Activated T-helper 1 cell treated with anti-CD3 and anti-CD28 coated beads, Interleukin-12 subunit alpha, Interleukin-12 subunit beta, Interleukin-2, Interleukin-4 antibody, amounts not matched to agents 30 ng/mL and 10 ng/mL and 1 ng/mL, durations not matched to agents 14 hours and 24 hours and 36 hours (primary cell): ENCODE measurements at places on chromosomes 11 and 22.

DNA sequence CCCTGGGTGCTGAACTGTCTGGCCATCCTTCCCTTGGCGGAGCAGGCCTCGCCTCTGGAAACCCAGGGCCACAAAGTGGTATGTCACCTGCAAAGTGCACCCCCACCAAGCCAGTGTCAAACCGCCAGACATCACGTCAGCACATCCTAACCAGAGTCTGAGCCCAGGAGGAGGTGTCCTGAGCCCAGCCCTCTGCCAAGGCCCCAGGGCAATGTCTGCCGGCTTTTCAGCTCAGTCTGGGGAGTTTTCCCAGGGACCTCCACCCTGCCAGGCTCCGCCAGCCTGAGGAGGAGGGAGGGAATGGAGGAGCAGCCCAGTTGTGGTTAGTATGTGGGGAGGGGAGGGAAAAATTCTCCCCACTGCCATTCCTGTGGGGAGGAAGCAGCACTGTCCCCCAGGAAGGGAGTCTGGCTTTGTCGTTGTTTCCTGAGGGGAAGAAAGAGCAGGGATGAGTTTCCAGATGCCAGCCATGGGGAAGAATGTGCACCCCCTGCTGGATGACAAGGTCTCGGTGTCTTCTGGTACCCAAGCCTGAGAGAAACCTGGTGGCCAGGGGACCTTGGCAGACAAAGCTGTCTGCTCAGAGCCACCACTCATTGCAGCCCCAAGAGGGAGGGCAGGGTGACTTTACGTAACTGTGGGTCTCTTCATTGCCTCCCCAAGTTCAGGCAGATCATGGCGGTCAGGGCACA is 81.4 kb upstream of the CD82 start:
- DNase-seq = no peak

- DNase-seq = no peak
Observed at GRCh38 chr11:85472953-85473352, 154.2 kb downstream of the DLG2 start.

DNA sequence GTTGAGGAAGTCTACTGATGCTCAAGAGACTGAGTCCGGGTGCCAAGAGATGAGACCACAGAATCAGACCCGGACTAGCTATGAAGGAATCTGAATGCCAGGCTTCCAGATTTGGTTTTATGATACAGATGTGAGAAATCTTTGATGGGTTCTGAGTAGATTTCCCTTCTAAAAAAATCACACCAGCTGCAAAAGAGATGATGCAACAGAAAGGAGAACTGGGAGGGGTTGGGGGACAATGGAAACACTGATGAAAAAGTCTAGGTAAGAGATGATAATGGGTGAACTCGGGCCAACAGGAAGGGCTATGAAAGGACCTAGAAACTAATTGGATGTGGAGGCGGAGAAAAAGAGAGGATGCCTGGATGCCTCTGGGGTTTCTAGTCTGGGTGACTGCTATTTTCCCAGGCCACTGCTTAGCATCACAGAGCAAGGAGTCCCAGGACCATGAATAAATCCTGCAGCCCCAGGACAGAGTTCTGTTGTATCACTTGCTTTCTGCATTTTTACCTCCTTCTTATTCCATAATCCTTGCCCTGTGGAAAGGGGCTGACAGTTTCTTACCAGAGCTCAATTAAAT is 115.4 kb upstream of the SEZ6L start:
- DNase-seq = no peak

GRCh38 chr11:112216561-112217105 is 9.6 kb upstream of the PTS start:
- no peak for DNase-seq

- no peak for DNase-seq
Observed at GRCh38 chr11:69791276-69792180, 16.4 kb upstream of the FGF4 start.

GRCh38 chr22:36776722-36777121 is 803 bp upstream of the IFT27 start:
- no peak for DNase-seq

GRCh38 chr11:72080326-72081183 is at the start of the genes LRRC51 and NUMA1:
TSS of gene LRRC51 (plus strand) at chr11:72080850. CDS start at chr11:72089084, 8,234 bp downstream.
TSS of gene NUMA1 (minus strand) at chr11:72080542. CDS start at chr11:72035943, 44,599 bp downstream.
- peak; percentile 99 for DNase-seq

- DNase-seq = peak; percentile 74
Observed at GRCh38 chr11:57711414-57712255, at the start of gene MED19. TSS of gene MED19 (minus strand) at chr11:57712215. CDS start at chr11:57712179, 36 bp downstream.

DNA sequence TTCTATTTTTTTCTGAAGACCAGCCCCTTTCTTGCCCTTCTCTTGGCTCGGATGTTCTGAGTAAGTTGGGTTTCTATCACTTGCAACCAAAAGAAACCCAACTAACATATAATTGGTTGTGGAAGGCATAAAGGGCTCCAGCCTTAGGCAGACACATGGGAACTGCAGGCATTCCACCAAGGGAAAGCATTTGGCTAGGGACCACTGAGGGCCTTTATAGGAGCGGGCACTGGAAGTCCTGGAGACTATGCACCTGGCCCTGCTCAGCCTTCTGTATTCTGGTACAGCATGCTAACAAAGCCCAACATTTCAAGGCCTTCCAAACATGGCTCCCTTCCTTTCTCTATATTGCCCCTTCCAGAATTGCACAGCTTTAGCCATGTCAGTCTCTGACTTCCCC is 17.6 kb upstream of the LMO1 start:
- no peak for DNase-seq

- DNase-seq = peak; percentile 48
Observed at GRCh38 chr22:40525250-40525884, 111.2 kb downstream of the MRTFA start.

DNA sequence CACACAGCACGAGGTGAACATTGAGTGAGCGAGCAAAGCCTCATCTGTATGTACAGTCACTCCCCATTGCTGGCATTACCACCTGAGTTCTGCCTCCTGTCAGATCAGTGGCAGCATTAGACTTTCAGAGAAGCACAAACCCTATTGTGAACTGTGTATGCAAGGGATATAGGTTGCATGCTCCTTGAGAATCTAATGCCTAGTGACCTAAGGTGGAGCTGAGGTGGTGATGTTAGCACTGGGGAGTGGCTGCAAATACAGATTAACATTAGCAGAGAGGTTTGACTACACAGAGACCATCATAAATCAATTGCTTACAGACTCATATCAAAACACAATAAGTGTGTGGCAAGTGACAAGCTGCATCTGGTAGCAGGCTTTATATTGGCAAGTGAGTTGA is 262.5 kb upstream of the ANO5 start:
- no peak for DNase-seq

GRCh38 chr11:67356864-67357561 is 3.7 kb upstream of the POLD4 start:
- DNase-seq = peak; percentile 66

DNA sequence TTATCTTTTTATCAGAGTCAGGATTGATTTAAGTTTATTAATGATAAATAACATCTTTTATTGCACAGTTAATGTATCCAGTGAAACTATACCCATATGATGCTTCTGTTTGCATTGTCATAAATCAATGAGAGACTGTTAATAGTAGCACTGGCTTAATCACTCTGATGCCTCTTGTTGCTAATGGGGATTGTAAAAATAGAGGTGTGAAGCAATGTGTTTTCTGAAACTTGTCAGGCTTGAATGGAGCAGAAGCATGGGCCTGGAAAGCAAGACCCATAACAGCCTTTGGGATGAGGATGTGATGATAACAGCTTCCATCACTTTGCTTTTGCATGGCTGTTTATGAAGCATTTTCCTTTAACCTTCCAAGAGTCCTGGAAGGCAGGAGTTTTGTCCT is 319.7 kb downstream of the DDX10 start:
- no peak for DNase-seq

DNA sequence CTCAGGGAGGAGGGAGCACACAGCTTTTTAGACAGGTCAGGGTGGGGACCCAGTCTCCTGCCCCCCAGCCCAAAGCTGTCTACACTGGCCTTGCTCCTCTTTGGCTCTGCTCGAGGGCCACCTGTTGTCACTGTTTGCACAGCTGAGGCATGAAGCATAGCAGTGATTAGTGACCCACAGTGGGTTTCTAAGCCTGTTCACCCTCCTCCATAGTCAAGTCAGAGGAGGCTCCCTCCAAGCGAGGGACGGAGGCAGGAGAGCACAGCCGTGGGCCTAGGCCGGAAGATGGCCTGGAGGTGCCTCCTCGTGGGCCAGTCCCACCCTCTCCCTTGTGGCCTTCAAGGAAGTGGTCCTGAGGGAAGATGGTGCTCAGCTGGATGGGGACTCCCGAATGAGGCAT is 241.1 kb downstream of the GRIK4 start:
- DNase-seq = no peak

- no peak for DNase-seq
Observed at GRCh38 chr11:83088965-83089364, 17.3 kb upstream of the RAB30 start.

- no peak for DNase-seq
Observed at GRCh38 chr22:46067159-46068111, 82.9 kb upstream of the PPARA start.

GRCh38 chr11:127073621-127074020 is 73.1 kb upstream of the KIRREL3 start:
- DNase-seq = no peak

DNA sequence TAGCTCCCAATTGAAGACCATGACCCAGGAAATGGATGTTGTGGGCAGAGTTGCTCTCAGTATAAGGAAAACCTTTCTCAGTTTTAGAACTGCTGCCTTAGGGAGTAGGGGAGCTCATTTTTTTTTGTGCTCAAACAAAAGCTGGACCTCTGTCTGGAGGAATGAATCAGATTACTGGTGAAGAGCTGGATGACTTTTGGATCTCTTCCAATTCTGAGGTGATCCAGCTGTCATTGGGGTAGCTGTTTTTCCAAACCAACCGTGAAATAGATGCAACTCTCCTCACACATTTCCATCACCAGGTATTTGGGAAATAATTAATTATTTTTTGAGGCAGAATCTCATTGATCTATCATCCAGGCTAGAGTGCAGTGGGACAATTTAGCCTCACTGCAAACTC is 251.3 kb upstream of the PLET1 start:
- DNase-seq = no peak

DNA sequence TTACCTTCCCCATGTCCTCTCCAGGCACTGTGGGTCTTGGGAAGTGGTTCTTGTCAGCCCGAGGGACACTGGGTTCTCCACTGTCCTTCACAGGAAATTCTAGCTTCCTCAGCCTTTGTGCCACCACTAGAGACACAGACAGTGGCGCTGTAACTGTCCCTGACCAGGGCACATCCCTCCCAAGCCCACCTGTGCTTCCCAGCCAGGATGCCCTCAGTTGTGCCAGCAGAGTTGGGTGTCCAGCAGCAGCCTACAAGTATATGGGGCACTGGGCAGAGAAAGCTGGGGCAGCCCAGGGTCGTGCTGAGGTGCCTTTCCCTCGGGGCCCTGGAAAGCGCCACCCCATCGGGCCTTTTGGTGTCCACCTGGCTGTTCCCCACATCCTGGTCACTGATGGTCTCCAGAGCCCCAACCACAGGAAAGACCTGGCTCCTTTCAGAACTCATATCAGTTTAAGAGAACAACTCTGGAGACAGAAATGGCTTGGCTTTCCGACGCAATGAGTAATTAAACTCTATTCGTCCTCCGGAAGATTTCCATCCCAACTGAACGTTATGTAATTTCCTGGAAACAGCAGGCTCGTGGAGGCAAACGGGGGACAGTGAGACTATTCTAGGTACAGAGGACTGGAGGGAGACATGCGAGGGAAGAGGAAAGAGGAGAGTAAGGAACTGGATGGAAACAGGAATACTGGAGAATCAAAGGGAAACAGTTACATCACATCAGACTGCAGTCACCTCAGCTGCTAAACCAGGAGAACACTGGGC is 28.6 kb downstream of the PPP2R1B start:
- no peak for DNase-seq

- DNase-seq = no peak
Observed at GRCh38 chr11:123681030-123681429, 26.6 kb upstream of the SCN3B start.

DNA sequence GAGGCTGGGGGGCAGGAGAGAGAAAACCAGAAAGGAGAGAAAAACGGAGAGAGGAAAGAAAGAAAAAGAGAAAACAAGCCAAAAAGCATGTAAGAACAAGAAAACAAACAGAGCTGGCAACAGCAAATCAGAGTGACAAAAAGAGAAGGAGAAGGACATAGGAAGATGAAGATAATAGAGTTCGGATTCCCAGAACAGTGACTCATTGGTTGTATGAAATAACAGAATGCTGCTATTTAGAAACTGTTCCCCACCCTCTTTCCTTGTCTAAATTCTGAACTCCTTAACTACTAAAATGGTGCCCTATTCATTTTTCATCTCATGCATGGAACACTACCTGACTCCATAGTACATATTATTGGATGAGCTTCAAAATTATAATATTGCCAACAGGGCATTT is 317.4 kb downstream of the C11orf87 start:
- DNase-seq = no peak

GRCh38 chr11:10932976-10933375 is 75.1 kb upstream of the ZBED5 start:
- no peak for DNase-seq

DNA sequence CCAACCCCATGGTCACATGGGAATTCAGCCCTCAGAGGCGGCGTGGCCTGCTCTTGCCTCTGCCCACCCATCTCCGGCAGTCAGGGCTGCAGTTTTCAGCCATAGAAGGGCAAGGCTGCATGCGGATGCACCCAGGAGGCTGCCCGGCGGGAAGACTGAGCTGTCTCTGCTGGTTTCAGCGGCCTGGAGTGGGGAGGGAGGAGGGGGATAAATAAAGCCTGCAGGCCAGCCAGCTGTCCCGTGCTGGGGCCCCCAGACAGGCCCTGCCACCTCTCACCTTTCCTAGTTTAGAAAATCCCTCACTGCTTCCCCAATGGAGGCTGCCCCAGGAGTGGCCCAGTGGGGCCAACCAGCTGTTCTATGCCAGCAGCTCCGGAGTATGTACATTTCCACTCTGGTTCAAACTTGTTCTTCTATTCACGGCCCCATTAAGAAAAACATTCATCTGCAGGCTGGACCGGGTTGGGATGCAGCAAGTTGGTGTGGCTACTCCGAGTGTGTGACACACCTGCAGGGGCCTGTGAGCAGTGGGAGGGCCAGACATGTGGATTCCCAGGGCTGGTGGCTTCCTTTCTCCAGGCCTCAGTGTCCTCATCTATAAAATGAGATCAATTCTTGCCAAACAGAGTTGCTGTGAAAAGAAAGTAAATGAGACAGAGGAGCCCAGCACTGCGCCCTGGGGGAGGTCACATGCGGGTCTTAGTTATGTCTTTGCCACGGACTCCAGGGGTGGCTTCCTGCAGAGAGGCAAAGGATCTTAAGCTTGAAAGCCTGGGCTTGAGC is 5.0 kb downstream of the MICALL1 start:
- no peak for DNase-seq

DNA sequence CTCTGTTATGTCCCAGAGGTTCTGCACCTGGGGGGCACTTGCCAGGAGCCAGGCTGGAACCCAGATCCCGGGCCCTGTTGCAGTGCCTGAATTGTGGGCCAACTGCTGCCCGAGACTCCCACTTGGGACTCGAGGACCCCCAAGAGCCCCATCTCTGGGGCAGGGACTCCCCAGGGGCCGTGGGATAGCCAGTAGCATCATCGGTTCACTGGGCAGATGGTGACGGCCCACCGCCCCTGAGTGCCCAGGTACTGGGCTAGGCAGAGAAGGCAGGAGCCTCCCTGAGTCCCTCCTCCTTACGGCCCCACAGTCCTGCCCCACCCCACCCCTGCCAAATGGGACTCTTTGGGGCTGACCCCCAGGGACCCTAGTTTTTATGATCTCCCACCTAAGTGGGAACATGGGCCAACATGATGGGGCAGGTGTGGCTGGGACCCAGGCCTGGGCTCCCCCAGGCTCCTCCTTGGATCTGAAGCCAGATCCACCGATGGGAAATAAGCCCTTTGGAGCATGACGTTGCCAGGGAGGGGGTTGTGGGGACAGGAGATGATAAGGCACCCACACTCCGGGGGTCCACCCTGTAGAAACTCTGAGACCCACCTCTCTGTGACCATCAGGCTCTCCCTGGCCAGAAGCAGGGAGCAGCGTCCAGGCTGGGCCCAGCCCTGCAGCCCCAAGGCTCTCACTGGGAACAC is 94.5 kb upstream of the FGF3 start:
- DNase-seq = no peak
